Fibroblast of lung (primary cell): ENCODE measurements at places on chromosomes 7 and 10.
A peak's percentile ranks its signal among the peaks of the same experiment; 100 is the strongest.

DNA sequence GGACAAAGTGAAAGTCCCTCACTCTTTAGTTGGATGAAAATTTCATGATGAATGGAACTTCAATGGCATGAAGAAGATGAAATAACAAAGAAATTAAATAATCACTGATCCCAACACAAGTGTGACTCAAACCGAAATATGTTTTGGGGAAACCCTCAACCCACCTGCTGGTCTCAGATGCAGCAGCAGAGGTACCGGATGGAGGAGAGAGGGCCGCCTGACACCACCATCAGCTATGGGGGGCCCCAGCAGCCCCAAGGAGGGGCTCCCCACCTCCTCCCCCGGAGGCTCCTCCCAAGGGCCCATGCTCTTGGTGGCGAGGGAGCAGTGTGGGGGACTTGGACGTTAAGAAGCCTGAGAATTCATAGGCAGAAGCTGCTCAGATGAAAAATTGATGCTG lies 137.2 kb upstream of the ADARB2 start:
- no peak for DNase-seq

- DNase-seq: no peak
These were observed 85.4 kb upstream of the RSU1 start for GRCh38 chr10:16902606-16903005.

- no peak for DNase-seq
These were observed 14.5 kb downstream of the ZCCHC24 start for GRCh38 chr10:79430936-79431335.

DNA sequence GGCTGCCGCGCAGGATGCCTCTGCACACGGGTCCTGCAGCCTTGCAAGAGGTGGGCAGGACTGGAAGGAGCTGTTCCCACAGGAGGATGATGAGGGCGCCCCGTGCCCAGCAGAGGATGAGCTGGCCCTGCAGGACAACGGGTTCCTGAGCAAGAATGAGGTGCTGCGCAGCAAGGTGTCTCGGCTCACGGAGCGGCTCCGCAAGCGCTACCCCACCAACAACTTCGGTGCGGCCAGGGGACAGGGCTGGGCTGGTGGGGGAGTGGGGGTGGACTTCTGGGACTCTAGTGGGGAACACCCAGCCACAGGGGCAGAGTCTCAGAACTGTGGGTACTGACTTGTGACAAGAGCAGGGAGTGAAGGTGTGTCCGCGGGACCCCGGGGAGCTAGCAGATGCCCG lies 16.0 kb downstream of the ZFYVE27 start:
- DNase-seq: no peak

- peak; percentile 81 for DNase-seq
These were observed 16.4 kb upstream of the PARP12 start for GRCh38 chr7:140079121-140079536.

DNA sequence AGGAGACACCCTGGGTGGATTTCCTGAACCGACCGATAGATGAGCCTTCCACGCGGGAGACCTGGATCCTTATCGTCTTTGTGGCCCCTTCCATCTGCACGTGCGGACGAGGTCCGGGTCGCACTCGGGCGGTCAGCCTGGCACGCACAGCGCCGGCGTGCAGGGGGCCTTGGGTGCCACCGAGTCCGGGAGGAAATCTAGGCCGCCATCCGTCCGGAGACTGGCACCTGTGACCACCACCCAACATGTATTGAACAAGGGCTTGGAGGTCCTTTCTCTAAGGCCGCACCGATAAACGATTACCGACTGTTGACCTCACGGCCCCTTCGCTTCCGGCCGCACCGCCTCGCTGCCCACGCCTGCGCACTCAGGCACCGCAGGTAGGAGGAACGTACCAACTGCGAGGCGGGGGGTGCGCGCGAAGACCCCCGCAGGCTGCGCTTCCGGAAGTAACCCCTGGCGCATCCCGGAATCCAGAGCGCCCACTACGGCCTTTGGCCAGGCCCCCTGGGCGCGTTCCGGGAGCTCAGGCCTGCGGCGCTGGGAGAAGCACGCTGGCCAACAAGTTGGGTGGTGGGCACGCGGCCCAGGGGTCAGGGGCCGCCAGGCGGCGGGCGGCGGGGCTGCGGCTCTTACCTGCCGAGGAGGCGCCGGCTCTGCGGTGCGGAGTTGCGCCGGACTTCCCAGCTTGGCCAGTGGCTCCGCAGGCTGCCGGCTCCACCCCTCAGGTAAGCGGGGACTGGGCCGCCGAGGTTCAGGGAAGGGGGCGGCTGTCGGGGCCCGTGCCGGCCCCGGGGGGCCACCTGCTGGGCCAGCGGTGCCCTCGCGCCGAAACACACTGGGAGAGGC lies at the start of the genes ACTR3C and LRRC61:
ACTR3C (minus strand) TSS at position 713 of the 849 bp plus-strand sequence. CDS start 28,249 bp downstream, outside the sequence.
LRRC61 (plus strand) TSS at position 523 of the 849 bp plus-strand sequence. CDS start 13,507 bp downstream, outside the sequence.
- no peak for DNase-seq

DNA sequence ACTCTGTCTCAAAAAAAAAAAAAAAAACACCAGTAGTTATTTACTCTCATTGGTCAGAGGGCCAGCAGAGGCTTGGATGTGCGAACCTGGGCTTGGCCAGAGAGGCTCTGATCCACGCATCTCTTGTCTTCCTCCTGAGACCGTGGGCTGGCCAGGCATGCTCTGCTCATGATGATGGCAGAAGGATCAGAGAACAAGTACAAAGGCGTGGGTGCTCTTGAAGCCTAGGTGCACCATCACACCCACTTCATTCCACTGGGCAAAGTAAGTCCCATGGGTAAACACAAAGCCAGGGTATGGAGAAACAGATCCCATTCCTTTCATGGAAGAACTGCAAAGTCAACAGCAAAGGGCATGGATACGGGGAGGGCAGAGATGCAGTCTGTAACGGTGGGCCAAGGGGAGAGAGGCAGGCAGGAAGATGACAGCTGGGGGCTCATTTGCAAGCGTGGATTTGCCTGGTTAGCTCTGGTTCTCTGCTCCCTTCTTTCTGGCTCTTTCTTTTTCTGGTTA lies 128.2 kb upstream of the SDK1 start:
- no peak for DNase-seq

DNA sequence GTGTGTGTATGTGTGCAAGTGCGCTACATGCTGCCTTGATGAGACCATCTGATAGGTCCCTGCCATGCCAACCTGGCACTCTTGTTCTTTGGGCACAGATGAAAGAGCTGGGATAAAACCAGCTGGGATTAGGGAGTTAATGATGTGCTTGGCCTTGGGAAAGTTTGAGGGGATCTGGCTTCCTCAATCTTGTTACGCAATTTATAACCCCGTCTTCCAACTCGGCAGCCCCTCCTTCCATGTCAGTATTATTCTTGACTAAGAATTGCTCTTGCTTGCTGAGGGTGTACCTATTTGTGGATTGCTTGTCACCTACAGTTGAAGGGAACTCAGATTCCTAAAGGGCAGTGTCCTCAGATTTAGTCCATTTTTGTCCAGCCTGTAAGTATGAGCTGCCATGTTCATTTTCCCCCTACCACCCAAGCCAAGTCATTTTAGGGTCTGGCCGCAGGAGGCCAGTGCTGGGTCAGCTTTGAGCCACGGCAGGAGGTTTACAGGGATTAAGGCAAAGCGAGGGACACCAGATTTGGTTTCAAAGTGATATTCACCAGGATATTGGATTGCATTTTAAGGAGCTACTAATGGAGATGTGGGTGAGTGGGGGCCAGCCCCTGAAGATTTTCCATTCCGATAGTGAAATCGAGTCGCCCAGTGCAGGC lies 34.1 kb upstream of the KCNMA1 start:
- no peak for DNase-seq

DNA sequence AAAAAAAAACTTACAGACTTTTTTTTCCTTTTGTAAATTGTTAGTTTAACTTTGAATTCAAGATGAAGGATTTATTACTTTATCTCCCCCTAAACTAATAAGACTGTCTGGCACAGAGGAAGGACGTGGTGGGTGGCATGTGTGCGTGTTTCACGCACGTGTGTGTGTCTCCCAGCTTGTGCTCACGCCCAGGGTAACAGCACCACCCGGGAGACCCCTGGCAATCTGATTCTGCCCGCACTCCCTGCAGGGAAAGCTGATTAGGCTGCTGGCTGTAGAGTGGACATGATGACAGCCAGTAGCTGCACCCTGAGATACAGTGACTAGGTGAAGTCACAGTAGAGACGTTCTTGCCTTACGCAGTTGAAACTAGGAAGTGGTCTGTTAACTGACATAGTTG lies 25.3 kb downstream of the WIPI2 start:
- no peak for DNase-seq

DNA sequence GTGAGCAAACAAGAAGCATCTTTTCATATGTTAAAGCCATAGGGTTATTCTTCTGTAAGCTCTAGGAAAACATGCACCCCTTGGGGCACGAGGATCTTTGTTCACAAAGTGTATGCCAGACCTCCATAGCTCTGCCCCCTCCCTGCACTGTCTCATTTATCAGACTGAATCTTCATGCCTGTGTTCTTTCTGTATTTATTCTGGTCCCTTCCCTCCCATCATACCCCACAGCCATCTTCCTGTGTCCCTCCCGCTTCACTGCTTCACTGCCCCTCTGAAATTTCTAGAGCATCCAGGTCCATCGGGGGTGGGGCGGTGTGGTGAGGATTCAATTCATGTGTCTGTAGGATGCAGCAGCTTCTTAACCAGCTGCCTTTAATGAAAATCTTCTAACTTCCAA lies 7.5 kb downstream of the EPHB6 start:
- no peak for DNase-seq
